Stimulated activated CD4-positive, alpha-beta T cell treated with anti-CD3 and anti-CD28 coated beads, Interleukin-2, amount 100 ng/mL, for 24 hours (primary cell): ENCODE measurements at places on chromosomes 3 and 15.

DNA sequence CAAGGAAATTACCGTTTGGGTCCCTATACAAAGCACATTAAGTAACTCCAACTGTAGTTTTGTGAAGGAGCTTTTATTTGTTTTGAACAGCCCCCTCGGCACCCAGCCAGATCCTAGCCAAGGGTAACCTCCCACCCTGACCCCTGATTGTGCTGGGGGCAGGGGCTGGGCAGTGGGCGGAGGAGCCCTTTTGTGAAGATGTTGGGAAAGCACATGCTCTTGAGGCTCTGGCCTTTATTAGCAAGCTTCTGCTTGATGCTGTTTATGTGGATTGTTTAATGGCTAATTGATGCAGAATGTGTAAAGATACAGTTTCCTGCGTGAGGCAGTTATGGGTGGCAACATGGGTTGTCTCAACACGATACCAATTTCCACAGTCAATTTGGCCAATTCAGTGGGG, 136.5 kb downstream of the MAP2K5 start:
- DNase-seq, result no peak

- DNase-seq, result no peak
These were observed 29.9 kb downstream of the ATP13A5 start for GRCh38 chr3:193348686-193349085.

- DNase-seq, result peak; percentile 77
These were observed 120.3 kb downstream of the ETFA start for GRCh38 chr15:76190751-76191538.

- no peak for DNase-seq
These were observed 8.0 kb upstream of the ACAP2 start for GRCh38 chr3:195450731-195451229.

GRCh38 chr15:78321786-78322185, 18.4 kb upstream of the CRABP1 start:
- DNase-seq, result no peak

DNA sequence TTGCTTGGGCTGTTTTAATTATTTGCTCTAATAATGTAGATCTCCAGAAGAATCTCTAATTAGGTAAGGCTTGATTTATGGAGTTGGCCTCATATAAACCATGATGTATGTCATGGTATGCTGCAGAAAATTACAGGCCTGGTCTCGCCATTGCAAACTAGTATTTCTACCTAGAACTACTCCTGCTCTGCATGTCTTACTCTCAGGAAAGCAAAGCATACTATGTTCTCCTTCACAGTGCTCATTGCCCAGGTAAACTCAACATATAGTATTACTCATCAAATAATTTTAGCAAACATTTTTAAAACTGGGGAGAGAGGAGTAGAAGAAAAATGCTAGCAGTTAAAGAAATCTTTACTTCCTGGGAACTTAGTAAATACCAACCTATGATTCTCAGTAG, 90.7 kb downstream of the FILIP1L start:
- no peak for DNase-seq

- DNase-seq, result peak; percentile 53
These were observed 130.2 kb downstream of the CHSY1 start for GRCh38 chr15:101121511-101122090.

DNA sequence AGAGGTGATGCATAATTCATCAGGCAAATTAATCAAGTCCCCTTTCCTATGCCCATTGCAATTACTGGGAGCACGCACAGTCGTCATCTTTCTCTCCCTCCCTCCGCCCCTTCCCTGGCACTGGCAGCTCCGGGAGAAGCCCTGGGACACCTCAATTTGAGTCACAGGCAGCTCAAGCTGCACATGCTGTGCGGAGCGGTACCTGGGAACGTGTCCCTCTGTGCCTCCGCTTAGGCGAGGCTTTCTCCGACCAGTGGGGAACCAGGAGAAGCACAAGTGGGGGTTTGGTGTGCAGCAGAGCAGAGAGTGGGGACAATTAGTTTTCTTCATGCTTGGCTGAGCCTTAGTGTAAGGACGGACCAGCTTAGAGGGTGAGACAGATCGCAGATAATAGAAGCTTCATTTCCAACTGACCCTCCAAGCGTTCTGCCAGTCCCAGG, 88.3 kb downstream of the SOX14 start:
- DNase-seq, result no peak

- no peak for DNase-seq
These were observed 17.9 kb downstream of the ILDR1 start for GRCh38 chr3:122004107-122004506.

DNA sequence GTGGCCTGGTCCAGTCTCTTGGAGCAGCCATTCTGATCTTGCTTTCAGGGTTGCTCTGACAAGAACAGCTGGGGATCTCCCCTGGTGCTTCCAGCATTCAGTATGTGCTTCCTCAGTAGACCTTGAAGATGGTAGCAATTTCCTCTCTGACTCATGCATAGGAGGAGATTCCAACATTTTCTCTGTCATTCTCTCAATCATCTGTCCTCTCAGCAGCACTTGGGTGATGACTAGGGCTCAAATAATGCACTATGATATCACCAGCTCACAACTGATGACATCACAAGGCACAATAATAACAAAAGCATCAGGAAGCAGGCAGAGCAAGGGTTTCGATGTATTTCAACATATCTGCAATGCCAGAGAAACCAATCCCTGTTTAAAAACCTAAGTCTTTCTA, 52.7 kb downstream of the NFKBIZ start:
- no peak for DNase-seq

- no peak for DNase-seq
These were observed 158.2 kb upstream of the ANKRD28 start for GRCh38 chr3:15955968-15956367.

GRCh38 chr3:188266562-188267274, 112.8 kb downstream of the LPP start:
- no peak for DNase-seq

DNA sequence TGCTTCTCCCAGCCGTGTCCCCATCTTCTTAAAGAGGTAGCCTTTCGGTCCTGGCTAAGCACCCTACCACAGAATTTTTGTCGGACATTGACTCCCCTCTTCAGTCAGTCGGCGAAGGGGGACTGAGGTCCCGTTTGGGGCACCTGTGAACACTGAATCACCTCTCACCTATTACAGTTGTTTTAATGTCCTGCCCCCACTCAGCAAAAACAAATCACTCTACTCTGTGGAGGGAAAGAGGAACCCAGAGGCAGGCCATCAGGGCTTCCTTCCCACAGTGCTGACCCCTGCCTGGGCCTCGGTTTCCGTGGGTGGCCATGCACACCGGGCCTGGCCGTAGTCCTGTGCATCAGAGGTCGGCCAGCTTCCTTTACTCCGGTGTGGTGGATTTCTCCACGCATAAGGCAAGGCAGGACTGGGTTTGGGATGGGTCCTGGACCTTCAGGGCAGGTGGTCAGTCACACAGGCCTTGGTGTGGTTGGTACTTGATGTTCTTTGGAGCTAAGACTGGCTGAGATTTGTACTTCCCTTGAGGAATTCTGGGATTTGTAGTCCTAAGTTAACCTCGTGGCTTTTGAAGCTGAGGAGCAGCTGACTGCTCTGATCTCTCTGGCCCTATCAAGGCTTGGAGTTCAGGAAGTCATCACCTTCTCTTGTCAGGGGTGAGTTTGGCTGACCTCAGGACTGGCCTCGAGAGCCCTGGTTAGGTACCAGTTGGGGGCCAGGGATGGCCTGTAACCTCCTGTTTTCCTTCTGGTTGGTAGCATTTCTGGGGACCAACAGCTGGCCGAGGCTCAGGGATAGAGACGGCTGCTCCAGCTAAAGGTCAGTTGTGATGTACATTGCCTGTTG, 627 bp upstream of the FAM131A start:
- no peak for DNase-seq

- no peak for DNase-seq
These were observed 25.8 kb upstream of the RSL24D1 start for GRCh38 chr15:55222588-55222987.

DNA sequence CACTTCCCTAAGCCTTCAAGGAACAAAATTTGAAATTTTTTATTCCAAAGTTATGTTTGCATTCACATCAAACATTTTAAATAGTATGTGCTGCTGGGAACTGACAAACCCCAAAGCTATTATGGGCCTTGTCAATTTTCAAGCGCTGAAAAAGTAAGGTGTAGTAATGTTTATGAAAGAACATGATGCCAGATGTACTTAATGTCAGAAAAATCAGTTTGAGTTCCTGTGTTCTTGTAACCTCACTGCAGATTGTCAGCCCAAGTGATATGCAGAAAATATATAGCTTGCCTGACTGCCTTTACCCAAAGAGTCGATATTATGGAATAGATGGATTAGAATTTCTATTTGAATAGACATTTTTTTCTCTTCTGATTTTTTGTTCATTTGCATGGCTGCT, 20.8 kb upstream of the DIPK2A start:
- DNase-seq, result no peak

DNA sequence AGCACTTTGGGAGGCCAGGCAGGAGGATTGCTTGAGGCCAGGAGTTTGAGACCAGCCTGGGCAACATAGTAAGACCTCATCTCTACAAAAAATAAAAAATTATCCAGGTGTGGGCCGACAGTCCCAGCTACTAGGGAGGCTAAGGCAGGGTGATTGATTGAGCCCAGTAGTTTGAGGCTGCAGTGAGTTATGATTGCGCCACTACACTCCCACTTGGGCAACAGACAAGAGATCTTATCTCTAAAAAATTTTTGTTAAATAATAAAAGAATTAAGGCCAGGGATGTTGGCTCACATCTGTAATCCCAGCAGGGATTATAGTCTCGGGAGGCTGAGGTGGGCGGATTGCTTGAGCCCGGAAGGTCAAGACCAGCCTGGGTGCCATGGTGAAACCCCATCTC, 25.8 kb upstream of the NFKBIZ start:
- DNase-seq, result no peak

DNA sequence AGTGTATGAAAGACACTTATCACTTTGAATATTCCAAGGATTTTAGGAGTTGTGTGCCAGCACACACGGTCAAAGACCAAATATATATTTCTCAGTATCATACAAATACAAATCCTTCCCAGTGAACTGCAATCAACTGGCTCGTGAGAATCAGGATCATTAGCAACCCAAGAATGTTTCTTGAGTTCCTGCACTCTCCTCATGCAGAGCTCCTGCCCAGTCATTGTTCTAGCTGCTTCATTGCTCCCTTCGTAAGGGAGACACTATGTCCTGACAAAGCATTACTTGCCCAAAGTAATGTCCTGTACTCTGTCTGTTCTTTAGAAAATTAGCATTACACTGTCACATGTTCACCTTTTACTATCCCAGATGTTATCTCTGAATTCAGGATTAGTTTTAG, 92.0 kb upstream of the SLC4A7 start:
- DNase-seq, result no peak

GRCh38 chr15:82298520-82298919, 35.9 kb downstream of the SAXO2 start:
- peak; percentile 43 for DNase-seq

- no peak for DNase-seq
These were observed 70.6 kb downstream of the GOLIM4 start for GRCh38 chr3:168025076-168025475.
